NCI-H1092 (cell line): ENCODE measurements at places on chromosomes 3 and 15.

DNA sequence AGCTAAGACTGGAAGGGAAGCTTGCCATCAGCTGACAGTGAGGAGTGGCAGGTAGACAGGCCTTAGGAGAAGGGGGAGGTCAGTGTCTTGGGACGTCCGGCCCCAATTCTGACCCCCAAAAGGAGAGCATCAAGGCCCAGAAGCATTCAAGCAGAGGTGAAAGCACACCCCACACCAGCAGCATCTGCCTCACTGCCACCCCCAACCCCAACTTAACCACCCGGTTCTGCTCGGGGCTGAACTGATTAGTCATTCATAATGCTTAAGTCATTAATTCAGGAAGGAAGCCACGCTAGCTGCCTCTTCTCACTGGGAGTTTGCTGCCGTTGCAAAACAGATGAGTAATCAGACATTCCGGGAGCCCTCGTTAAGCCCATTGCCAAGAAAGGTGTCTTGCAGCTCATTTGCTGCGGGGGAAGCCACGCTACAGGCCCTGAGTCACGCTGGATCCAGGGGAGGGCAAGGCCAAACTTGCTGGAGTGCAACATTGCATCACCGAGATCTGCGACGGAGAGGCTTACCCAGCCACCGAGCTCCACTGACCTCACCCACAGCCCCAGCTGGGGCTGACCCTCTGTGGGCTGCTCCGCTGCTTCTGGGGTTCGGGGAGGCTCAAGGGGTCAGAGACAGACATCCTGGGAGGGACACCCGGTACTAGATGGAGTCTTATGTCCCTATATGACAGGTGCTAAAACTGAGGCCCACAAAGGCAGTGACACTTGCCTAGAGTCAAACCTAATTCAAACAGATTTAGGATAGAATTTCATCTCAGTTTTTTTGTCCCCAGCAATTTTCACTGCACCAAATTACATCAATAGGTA is 46.4 kb upstream of the HES1 start:
- no peak for DNase-seq

DNA sequence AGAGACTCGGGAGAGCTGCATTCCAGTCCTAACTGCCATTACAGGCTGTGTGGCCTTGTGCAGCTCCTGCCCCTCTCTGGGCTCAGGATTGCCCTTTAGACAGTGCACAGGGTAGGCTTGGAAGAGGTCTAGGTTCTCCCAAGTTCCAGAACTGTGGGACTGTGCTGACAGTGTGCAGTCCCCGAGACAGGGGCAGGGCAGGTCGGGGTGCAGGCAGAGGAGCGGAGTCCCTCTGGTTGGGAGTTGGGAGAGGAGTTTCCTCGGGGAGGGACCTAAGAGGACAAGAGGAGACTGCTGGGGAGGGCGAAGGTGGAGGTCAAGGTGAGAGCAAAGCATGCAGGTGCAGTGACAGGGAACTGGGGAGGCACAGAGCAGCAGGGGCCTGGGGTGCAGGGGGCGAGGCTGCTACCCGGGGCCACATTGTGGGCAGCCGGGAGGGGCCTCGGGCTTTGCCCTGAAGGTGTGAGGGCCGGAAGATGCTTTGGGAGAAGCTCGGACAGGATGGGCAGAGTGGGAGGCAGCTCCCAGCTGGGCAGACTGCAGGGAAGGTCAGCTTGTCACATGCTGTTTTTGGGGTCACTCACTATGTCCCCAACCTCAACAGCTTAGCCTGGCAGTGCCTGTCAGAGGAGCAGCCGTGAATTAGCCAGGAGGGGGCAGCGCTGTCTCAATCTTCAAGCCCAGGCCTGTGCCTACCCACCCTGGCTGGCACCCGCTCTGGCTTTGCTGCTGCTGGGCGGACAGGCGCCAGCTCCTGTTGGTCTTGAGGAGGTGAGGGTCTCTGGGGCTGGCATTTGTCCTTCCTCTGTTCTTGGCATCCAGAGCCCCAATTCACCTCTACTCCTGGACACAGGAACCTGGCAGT is 15.4 kb upstream of the CSPG4 start:
- DNase-seq: peak; percentile 42

- DNase-seq: no peak
Observed at GRCh38 chr15:101022306-101022705, 103.1 kb downstream of the LRRK1 start.

DNA sequence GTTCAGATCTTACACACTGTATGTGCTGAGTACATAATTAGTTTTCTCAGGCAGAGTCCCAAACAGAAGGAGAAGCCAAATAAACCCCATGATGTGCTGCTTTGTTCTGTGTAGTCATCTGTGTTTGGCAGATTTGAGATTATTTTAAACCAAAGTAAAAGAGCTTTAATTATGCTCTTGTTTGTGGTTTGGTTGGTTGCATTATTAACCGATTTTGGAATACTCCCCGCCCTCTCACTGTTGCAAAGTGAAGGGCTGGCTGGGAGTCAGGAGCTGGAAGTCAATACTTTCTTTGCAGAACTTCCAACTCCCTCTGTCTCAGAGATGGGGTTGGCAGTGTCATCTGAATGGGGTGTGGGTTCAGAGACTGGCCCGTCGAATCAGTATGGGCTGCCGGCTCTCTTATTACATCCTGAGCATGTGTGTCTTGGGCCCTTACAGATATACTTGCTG is 34.4 kb downstream of the SLCO3A1 start:
- no peak for DNase-seq

DNA sequence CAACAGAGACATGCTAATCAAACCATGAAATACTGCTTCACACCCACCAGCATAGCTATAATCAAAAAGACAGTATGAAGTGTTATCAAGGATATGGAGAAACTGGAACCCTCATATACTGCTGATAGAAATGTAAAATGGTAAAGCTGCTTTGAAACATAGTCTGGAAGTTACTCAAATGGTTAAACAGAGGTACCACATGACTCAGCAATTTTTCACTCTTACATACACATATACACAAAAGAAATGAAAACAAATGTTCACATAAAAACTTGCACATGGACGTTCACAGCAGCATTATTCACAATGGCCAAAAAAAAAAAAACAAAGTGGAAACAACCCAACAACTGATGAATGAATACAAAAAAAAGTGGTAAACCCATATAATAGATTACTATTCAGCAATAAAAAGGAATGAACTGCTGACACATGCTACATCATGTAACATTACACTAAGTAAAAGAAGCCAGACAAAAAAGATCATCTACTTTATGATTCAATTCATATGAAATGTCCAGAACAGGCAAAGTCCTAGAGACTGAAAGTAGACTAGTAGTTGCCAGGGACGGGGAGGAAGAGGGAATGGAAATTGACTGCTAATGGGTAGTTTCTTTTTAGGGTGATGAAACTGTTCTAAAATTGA is 23.2 kb downstream of the ZNF148 start:
- no peak for DNase-seq
